GM19239 (cell line): ENCODE measurements at places on chromosomes 12 and 14.
A peak's percentile ranks its signal among the peaks of the same experiment; 100 is the strongest.

DNA sequence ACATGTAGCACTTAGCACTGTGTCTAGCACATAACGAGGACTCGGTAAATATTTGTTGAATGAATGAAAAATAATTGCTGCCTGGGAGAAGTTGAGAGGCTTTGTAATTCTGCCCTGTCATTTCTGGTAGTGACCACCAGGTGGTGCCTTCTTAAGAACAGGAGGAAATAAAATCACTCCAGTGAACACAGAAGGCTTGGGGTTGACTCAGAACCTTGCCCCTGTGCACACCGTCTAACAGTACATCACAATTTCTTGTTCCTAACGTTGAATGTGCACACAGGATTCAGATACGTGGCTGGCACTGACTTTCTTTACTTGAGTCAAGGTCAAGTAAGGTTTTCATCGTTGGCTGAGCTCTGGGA, 91.8 kb downstream of the RGS6 start:
- peak; percentile 12 for DNase-seq

DNA sequence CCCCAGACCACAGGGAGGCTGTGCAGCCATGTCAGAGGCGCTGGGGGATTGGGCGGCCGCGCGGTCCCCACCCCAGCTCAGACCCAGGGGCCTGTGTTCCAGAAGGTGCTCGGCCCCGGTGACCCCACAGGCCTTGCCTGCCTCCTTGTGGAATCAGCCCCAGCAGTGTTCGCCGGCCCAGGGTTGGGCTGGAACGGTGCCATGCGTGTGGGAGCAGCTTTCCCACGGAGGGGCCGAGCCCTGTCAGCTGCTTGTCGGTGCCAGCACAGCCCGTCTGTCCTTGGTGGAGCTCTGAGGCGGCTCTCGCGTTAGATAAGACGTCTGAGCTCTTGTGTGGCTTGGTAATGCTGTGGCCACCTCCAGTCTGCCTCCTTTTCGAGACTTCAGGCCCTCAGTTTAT, 8.5 kb downstream of the ZFYVE21 start:
- DNase-seq = no peak

GRCh38 chr12:28650906-28651305, 460.6 kb downstream of the CCDC91 start:
- no peak for DNase-seq

DNA sequence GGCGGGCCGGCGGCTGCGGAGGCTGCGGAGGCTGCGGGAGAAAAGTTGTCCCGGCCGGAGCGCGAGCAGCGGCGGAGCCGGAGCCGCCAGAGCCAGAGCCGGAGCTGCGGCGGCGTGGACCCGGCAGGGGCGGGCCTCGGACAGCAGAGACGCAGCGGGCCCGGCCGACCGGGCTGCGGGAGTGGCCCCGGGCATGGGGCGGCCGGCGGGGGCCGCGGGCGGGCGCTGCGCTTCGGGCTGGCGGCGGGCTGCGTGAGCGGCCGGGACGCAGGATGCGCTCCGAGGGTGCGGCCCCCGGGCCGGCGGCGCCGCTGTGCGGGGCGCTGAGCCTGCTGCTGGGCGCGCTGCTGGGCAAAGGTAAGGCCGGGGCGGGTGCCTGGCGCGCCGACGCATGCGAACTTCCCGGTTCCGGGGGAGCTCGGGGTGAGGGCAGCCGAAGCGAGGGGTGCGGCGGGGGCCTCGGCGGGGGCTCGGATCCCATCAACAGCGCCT, at the start of gene TMEM132C:
TMEM132C (plus strand) TSS at position 40 of the 492 bp plus-strand sequence; CDS start at position 273, 233 bp downstream.
- DNase-seq = no peak

DNA sequence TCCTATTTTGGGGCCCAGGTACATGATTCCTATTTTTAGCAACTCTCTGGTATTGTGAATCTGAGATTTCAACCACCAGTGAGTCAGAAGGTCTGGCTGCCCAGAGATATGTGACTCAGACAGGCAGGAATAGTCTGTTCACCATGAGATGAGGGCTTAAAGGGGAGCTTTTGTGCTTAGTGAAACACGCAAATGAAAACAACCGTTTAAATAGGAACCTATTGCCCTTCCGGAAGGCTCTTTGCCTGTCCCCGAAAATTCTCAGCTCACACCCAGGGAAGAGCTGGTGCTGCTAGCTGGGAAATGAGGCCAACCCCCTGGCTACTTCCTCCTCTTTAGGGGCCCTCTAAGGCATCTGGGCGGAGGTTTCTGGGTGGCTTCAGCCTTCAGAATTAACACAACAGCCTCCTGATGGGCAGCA, 283.6 kb downstream of the CACNA1C start:
- DNase-seq = no peak

DNA sequence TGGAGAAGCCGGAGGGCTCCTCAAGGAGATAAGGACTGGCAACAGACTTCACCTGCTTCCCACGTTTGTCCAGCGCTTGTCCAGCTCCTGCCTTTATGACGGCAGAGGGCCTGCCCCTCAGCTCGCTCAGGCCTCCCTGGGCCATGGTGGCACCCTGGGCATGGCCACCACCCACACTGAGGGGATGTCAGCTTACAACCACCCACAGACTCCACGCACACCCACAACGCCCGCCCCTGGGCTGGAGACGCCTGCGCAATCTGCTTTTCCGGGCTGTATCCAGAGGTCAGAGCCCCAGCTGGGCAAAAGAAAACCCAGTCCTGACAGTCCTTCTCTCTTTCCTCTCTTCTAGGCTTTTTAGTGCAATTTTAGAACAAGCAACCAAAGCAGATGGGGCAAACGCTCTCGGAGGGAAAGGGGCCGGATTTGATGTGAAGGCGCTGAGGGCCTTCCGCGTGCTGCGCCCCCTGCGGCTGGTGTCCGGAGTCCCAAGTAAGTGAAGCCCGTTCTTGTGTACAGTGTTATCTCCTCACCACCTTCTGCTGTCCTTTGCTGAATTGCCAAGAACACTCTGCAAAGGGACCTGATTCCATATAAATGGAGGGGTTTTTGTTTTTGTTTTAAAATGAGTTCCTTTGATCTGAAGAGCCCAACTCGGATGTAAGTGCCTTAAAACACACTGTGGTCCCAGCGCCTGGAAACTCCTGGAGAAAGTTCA, 337.4 kb upstream of the FKBP4 start:
- no peak for DNase-seq

GRCh38 chr12:75192196-75192595, 17.4 kb downstream of the KCNC2 start:
- DNase-seq = no peak
